A172 (cell line): ENCODE measurements at places on chromosomes 16 and 17.

GRCh38 chr16:69931631-69932030 lies 19.5 kb upstream of the CLEC18A start:
- DNase-seq, result no peak

DNA sequence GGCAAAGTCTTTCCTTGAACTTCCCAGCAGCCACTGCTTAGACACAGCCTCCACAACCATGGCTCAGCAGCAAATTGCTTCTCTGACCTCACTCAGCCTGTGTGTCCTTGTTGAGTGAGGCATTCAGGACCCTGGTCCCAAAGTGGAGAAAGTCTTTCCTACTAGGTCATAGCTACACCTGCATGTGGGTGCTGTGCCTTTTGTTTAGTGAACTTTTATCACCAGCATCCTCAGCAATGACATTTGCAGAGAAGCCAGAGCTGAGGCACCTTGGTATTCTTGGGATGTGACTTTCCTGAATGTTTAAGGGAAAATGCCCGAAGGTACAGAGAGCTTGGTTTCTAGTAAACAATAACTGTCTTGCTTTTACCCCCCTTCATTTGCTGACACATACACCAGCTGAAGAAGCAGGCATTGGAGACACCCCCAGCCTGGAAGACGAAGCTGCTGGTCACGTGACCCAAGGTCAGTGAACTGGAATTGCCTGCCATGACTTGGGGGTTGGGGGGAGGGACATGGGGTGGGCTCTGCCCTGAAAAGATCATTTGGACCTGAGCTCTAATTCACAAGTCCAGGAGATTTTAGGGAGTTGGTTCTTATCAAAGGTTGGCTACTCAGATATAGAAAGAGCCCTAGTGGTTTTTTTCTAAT lies 20.9 kb upstream of the STH start:
- no peak for DNase-seq

GRCh38 chr17:63476459-63476853 lies 405 bp upstream of the ACE start:
- no peak for DNase-seq

GRCh38 chr17:60712675-60713074 lies 35.0 kb downstream of the BCAS3 start:
- no peak for DNase-seq

GRCh38 chr17:81386141-81386645 lies 9.1 kb upstream of the BAHCC1 start:
- no peak for DNase-seq

- DNase-seq, result no peak
Observed at GRCh38 chr17:2213291-2213960, 90.2 kb downstream of the SMG6 start.

GRCh38 chr17:82871056-82871775 lies 31.4 kb upstream of the ZNF750 start:
- no peak for DNase-seq

GRCh38 chr16:66366433-66367299 lies at the start of gene CDH5:
Gene CDH5 (plus strand): TSS chr16:66366691. CDS start chr16:66379338, 12,647 bp downstream.
- DNase-seq, result no peak

- DNase-seq, result peak; percentile 67
Observed at GRCh38 chr17:42365136-42365535, 23.1 kb downstream of the STAT3 start.

GRCh38 chr16:78289373-78289772 lies 189.9 kb downstream of the WWOX start:
- DNase-seq, result no peak

DNA sequence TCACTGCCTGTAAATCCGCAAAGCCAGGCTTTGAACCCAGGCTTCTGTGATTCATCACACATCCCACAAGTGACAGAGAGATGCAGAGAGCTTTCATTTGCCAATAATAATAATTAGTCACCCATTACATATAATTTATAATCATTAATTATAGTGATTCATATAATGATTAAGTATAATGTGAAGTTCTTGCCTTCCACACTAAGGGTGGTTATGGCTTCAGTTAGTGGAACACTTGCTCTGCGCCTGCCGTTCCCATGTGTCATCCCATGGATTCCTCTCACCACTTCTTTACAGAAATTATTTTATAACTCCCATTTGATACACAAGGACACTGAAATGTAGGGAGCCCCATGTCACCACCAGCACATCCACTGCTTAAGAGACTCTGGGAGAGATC lies 39.8 kb upstream of the XYLT1 start:
- no peak for DNase-seq
